ENCODE measurements at places on chromosomes 1 and 21.

DNA sequence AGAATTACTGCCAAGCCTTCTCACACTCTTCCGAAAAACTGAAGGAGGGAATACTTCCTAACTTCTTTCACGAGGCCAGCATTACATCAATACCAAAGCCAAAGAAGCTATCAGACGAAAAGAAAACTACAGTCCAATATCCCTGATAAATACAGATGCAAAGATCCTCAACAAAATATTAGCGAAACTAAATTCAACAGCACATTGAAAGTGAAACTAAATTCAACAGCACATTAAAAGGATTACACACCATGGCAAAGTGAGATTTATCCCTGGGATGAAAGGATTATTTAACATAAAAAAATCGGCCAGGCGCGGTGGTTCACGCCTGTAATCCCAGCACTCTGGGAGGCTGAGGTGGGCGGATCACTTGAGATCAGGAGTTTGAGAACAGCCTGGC is 176.8 kb downstream of the FAF1 start:
- no peak for DNase-seq

DNA sequence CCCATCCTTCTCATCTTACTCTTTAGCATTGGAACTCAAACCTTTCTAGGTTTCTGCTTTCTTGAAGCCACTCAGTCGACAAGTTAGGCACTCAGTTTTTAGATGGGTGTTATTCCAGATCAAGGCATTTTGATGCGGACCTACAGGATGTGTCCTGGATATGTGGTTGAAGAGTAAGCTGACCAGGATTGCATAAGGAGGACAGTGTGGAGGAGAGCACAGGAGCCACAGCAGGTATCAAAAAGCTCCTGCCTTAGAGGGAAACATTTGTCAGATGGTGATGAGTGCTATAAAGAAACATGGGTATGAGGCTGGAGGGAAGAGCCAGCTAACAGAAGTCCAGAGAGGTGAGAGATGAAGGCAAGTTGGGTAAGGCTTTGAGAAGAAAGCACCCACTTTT is 33.9 kb upstream of the OPRD1 start:
- DNase-seq = no peak

DNA sequence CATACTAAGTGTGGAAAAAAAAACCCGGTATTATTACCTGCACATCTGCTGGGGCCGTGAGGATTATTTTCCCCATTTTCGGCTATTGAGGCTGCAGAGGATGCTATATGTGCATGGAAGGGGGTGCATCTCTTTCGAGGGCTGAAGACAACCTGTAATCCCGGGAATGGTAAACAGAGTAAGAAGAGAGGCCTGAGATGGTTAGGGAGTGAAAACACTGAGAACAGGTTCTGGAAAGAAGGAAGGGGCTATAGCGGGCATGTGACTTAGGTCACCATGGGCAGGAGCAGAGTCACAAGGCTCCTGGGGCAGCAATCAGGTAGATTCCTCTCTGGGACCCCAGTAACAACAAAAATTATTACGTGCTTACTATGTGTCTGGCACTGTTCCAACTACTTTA is 299.1 kb downstream of the RRAGC start:
- DNase-seq = no peak

DNA sequence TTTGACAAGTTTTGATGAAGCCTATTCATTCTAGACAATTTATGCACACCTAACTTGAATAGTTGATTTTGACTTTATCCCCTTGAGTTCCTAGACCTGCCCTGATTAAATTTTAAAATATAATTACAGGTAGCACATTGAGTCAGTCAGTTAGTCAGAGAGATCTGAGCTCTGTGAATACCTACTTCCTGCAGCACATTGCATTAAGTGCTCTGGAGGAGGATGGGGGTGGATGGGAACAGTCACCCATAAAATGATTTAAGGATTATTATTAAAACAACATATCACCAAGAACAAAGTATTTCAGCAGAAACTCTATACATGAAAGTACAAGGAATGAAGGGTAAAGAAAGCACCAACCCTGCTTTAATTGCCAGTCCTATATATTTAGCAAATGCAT is 11.8 kb upstream of the RPF1 start:
- DNase-seq = no peak

DNA sequence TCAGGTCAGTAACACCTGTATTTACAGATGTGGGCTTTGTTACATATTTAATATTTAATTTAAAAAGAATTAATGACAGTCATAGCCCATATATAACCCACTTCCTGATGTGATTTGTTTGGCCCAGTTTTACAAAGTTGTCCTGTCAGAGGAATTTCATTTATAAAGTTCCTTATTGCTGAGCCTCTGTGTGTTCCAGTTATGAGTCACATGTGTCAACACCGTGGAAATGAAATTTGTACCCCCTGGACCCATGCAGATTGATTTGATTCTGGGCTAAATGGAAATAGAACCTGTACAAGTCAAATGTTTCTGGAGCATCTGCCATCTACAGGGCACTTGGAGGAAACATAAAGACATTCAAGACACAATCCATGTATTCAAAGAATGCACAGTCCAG is 149.2 kb downstream of the CACNA1E start:
- DNase-seq = no peak

DNA sequence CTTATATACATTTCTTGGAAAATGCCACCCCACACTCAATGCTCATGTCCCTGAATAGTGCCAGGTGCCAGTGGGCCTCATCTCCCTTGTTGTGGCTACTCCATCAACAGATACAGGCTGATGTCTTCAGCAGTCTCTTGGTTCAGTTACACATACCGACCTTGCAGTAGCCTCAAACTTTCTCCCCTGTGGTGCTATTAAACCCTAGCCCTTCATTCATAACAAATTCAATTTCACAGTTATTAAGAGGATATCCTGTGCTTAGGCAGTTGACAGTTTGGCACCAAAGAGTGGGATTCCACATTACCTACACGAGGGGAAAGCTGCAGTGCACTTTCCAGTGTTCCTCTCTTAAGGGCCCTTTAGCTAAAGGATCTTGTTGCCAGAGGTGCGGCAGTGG is 35.9 kb upstream of the CAMK1G start:
- DNase-seq = no peak

GRCh38 chr1:199918196-199918769 is 109.2 kb upstream of the NR5A2 start:
- DNase-seq = no peak

DNA sequence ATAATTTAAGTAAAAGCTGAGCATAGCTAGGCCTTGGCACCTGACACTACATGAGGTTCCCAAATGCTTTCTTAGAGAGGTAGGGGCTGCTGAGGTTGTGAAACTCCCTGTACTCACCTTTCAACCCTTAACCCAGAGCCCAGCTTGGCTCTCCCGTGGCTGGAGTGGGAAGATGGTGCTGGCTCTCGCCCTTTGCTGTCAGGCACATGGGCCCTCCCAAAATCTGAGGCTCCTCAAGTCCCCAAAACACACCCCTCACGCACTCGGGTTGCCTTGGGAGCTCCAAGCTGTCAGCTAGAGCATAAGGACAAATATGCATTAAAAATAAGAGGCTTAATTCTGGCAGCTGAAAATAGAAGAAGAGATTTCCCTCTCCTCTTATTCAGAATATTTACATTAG is 46.7 kb upstream of the PLPPR4 start:
- DNase-seq = no peak

DNA sequence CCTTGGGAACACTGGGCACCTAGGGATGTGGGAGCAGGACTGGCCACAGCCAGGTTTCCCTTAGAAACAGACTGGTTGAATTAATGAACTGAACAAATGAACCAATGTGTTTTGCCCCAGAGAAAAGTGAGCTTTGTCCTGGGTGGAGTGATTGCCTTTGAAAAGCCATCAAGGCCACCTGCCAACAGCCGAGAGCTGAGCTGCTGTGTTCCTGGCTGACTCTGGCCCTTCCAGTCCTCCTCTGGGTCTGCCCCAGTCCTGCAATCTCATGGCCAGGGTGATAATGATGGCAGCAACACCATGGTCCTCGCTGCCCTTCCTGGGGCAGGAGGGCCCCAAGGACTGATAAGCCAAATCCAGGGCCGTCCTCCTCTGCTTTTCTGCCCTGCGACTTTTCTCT is 18.2 kb upstream of the GJA9 start:
- DNase-seq = no peak

GRCh38 chr1:3347257-3348020 is 107.0 kb upstream of the ARHGEF16 start:
- no peak for DNase-seq

GRCh38 chr1:221328371-221328770 is 413.5 kb downstream of the DUSP10 start:
- DNase-seq = no peak

DNA sequence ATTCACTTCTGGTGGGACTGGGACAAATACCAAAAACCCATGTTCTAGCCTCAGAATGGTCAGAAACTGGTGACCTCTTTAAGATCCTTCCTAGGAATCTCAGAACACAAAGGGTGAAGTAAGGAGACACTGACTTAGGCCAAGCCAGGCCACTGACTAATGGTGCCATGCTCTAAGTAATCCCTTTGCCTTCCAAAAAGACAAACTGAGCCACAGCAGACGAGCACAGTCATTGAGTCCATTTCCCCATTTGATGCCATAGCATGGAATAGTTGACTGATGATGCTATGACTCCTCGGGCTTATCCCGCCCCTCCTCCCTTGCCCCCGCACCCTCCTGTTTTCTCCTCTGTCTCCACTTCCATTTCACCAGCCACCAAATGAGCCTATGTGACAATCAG is 145.8 kb upstream of the ZNF648 start:
- no peak for DNase-seq

GRCh38 chr1:45038661-45039364 is 26.8 kb downstream of the UROD start:
- DNase-seq = no peak

GRCh38 chr1:101181930-101182329 is 54.9 kb upstream of the S1PR1 start:
- no peak for DNase-seq

GRCh38 chr1:79845936-79846335 is 839.4 kb upstream of the ADGRL4 start:
- DNase-seq = no peak

- DNase-seq = no peak
Measured at GRCh38 chr1:20197329-20197791, 11.0 kb upstream of the PLA2G2C start.

DNA sequence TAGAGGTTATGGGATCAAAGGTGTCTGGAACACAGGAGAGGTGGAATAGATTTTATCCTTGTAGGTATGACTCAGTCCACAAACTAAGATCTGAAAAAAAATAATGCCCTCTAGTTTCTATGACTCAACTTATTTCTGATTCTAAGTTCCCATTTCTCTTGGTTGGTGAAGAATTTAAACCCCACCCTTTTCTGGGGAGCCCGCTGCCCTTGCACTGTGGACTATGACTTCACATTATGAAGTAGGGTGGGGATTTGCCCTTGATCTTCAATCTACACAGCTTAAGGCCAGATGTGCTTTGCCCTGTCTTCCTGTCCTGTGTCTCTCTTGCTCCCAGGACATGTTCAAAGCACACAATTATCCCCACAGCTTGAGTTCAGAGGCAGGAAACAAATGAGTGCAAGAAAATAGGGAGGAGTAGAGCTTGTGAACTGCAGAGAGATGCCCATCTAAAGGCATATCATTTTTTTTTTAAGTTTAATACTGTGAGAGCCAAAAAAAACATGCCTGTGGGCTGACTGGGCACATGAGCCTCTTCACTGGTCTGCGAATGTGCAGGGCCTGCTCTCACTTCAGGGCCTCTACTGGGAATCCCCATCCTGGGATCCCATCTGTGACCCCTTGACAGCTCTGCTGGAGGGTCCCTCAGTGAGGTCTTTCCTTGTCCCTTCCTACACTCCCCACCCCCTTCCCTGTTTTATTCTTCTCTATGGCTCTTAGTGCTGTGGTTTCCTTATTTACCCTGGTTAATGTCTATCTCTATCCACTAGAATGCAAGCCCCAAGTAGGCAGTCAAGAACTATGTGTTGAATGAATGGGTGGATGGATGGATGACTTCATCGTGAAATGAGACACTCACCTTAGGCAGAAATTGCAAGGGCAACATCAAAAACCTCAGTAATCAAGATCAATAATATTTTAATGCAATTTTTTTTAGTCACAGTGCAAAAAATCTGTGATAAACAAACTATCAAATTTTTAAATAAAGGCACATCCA is 61.5 kb downstream of the CD58 start:
- DNase-seq = no peak

GRCh38 chr21:45103971-45104520 is 29.7 kb downstream of the ADARB1 start:
- DNase-seq = no peak

DNA sequence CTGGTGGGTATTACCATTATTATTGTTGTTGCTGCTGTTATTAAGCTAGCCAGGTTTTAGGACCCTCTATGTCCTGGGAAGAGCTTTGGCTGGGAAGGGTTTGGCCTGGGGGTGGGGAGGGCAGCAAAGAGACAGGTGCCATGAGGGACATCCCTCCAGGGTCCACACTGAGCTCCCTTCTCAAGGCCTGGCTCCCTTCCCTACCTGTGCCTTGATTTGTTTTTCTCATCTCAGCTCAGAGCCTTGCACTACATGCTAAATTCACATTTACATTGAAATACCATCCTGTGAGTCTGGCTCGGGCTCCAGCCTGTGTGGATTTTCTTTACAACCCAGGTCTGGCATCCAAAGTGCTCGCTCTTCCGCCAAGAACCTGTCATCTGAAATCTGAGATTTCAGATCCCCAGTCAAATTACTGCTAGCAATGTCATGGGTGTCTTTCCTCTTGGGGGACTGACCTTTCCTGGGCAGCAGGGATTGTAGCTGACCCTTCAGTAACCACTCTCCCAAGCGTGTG is 536.3 kb downstream of the PTPRU start:
- DNase-seq = no peak

Data from stimulated activated CD4-positive, alpha-beta T cell treated with anti-CD3 and anti-CD28 coated beads, Interleukin-2, amount 100 ng/mL, for 4 hours (primary cell).